ENCODE measurements at places on chromosomes 5 and 9.

DNA sequence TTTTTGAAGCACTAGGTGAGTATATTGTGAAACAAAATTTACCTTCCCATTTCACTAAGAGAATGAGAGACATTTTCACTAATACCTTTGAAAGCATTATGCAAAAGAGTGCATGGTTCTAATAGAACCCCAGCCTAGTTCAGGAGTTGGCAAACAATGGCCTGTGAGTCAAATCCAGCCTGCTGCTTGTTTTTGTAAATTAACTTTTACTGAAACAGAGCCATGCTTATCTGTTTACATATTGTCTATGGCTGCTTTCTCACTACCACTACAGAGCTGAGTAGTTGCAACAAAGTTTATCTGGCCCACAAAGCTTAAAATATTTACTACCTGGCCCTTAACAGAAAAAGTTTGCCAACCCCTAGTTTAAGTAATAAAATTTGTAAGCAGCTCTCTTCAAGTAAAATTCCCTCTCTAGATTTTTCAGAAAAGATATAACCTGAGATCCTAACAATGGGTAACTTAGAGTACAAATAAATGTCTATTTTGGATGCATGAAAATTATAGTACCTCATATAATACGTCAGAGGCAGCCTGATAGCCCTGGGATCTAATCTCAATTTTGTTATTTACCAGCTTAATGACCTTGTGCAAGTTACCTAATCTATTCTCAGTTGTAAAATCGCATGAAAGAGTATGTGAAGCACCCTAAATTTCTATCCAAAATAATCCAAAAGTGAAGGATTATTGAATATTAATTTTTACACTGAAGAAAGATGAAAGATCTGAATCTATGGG is 50.7 kb upstream of the ARL15 start:
- DNase-seq, result no peak

DNA sequence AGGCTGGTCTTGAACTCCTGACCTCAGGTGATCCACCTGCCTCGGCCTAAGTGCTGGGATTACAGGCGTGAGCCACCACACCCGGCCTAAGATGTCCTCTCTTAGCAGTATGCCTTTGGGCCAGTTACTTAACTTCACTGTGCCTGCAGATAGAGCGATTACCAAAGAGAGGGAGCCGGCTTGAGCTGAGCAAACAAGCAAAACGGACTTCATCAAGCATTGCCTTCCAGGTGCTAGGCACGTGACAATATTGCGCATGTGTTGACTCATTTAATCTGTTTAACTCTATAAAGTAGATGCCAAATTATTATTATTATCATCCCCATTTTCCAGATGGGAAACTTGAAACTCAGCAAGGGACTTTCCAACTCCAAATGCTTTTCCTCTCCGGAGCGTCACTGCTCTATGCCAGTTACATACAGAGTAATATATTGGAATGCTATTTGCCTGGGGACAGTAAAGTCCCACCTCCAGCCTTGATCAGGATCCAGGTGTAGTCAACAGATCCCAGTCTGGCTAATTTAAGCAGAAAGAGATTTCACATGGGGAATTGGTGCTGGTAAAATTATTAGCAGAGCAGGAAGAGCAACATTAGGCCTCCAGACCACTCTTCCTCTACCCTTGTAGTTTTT is 5.6 kb upstream of the C9orf152 start:
- no peak for DNase-seq

DNA sequence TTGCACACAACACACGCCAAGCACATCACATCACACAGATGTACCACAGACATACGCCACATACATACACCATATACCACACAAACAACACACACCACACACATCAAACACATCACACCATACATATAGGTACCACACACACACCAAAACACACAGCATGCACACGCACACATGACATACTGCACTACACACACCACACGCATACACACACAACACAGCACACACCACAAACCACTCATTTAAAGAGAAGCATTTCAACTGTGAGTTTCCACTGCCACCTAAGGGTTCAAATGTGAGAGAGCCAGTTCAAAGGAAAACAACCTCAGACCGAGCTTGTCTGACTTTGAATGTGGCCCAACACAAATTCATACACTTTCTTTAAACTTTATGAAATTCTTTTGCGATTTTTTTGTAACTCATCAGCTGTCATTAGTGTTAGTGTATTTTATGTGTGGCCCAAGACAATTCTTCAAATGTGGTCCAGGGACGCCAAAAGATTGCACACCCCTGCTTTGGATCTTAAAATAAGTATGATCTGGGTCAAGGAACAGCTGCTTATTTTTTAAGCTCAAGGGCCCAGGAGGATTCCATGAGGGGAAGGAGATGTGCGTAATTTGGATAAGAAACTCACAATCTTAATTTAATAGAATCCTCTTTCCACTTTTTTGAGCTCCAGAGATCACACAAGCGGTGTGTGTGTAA is 494.6 kb downstream of the GADD45G start:
- no peak for DNase-seq

- DNase-seq, result no peak
Observed at GRCh38 chr9:31597977-31598376, 786.5 kb upstream of the ACO1 start.

- DNase-seq, result no peak
Observed at GRCh38 chr9:37290940-37291485, 131.5 kb upstream of the GRHPR start.

GRCh38 chr5:23717486-23717885 is 210.1 kb downstream of the PRDM9 start:
- DNase-seq, result no peak

GRCh38 chr5:1134478-1134877 is 22.6 kb upstream of the SLC12A7 start:
- no peak for DNase-seq

DNA sequence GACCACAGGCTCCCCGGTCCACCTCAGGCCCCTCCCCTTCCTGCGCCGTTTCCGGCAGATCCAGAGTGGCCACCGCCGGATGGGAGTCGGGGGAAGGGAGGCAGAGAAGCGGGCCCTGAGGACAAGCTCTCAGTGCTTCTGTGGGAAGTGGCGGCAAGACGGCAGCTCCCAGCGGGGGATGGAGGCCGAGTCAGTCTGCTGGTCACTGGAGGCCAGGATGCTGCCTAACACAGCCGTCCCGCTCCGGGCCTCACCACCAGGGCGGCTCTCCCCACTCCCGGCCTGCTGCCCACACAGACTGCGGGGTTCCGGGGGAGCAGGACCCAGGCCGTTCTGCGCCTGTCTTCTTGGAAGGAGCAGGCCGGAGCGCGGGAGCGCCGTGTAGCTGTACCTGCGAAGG is 31.4 kb downstream of the FXN start:
- no peak for DNase-seq

- DNase-seq, result no peak
Observed at GRCh38 chr9:36935332-36935731, 98.7 kb downstream of the PAX5 start.

DNA sequence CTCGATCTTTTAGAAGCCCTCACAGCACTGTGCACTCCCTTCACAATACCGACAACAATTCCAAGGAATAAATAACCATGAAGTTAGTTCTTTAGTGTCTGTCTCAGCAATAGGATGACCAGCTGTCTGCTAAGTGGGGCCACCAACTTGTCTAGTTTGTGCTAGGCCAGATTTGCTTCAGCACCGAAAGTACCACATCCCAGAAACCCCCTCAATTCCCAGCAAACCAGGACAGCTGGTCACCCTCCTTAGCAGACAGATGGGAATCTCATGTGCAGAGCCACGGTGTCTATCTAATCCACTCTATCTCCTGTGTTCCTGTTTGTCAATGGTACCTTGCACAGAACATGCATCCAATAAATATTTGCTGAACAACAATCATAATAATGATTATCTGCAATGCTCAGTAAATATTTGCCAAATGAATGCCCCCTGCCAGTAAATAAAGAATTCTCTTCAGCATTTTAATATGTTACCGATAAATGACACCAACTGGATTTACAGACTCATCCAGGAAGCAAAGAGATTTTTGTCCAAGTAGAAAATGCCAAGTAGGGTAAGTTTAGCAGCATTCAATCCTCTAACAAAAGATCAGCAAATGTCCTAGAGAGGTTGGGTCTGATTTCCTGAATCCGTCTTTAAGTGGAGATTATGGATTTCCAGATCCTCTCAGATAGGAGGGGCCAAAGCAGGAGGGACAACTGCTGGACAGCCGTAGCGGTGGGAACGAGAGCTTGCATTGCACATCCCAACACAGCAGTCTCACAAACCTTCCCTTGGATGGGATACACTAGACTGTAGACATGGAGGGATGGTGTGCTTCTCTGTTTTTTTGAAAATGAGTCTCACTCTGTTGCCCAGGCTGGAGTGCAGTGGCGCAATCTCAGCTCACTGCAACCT is 51.9 kb upstream of the ANKRD33B start:
- no peak for DNase-seq

- DNase-seq, result no peak
Observed at GRCh38 chr9:6224393-6225154, 9.0 kb downstream of the IL33 start.

GRCh38 chr5:158506648-158507047 is 593.1 kb downstream of the EBF1 start:
- no peak for DNase-seq

GRCh38 chr5:116494784-116495450 is 79.7 kb downstream of the SEMA6A start:
- no peak for DNase-seq

DNA sequence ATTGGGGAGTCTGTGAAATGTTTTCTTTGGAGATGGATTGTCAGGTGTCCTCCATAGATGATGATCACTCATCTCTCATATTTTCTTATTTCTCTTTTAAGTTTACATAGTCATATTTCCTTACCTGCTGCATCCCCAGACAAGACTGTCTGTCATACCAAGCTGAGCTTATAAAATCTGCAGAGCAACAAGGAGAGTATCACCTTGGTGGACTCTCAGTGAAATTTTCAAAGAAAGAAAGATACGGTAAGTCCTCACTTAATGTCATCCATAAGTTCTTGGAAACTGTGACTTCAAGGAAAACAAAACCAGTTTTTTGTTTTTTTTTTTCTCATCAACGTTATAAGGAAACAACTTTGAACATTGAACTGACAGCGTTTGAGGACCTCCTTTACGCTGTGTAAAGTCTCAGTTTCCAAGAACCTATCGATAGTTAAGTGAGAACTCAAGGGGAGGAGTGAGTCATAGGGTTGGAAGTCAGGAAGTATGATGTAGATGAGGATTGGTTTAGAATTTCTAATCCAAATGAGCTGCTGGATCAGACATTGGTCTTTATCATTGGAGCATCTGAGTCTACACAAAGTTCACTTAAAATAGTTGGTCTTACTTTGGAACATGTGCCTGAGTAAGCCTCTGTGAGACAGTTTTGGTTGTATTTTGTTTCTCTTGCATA is 45.5 kb downstream of the SPIN1 start:
- DNase-seq, result no peak

- no peak for DNase-seq
Observed at GRCh38 chr5:76099286-76099702, 16.1 kb downstream of the SV2C start.

- DNase-seq, result no peak
Observed at GRCh38 chr5:67235399-67236110, 39.0 kb upstream of the CD180 start.

DNA sequence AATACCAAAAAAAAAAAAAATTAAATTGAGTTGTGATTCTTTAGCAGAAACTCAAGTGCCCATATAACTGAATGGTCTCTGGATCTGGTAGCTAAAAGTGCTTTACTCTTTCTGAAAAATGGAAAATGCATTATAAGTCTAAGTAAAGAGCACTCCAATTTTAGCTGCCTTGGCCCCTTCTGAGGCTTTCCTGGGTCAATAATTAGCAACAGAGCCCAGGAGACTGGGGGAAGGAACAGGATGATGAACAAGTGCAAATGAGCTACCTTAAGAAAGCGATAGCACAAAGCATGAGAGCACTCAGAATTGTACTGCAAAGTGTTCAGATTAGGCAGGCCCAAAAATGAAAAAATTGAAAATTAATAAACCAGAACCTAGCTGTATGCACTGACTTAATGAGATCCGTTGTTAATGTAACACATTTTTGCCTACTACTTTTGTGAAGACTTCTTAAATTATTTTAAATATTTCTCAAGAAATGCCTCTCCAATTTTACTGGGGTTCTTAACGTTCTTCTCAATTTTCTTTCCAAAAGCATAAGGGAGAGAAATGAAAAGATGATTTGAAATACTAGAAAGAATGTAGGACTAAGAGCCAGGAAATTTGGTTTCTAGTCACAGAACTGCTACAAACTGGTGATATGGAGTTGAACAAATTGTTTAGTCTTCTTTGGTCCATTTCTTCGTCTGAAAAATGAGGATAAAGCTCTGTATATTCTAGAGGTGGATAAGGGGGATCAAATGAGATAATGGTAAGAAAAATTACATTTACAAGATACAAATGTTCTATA is 566.1 kb downstream of the PDE4D start:
- no peak for DNase-seq

GRCh38 chr9:93354451-93354850 is 97.0 kb upstream of the FAM120A start:
- no peak for DNase-seq

DNA sequence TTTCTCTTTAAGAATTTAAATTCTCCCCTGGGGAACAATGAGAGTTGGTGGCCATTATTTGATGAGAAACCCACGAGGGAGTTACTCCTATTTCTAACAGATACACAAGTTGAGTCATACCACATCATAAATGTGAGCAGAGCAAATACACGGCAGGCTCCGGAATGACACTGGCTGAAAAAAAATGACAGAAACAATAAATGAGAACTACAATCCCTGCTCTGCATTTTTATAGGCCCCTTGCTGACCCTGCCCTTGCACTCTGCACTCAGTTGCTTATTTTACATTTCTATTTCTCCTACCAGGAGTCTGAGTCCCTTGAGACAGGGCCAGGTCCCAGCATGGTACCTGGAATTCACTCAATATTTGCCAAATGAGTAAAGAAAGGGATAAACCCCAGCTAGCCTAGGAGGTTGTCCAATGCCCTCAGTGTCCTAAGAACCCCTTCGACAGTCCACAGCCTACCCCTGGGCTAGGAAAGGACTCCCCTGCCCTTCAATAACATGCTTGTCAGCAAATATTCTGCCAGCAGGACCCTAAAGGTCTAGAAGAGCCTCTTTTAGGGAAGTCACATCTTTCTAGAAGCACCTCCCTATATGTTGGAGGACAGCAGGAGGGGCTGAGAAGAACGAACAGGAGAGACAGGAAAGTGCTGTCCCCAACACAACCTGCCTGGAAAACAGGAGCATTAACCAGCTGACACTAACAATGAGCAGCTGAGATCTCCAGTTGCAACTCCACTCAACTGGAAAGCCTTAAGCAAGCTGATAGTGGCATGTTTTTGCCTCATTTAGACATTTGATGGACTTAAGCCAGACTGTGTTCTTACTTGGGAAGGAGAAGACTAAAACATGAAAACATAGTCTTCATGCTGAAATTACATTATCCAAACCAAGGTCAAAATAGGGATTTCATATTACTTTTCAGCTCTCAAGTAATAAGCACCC is 191.2 kb downstream of the ACTL7B start:
- no peak for DNase-seq

Measured in stimulated activated CD8-positive, alpha-beta memory T cell treated with anti-CD3 and anti-CD28 coated beads, Interleukin-4, amount 100 ng/mL, for 48 hours (primary cell).